Hematopoietic multipotent progenitor cell treated with erythropoietin and hydrocortisone succinate and interleukin-3 and kit ligand, for 6 days (in vitro differentiated cells): ENCODE measurements at places on chromosomes 1 and 21.

DNA sequence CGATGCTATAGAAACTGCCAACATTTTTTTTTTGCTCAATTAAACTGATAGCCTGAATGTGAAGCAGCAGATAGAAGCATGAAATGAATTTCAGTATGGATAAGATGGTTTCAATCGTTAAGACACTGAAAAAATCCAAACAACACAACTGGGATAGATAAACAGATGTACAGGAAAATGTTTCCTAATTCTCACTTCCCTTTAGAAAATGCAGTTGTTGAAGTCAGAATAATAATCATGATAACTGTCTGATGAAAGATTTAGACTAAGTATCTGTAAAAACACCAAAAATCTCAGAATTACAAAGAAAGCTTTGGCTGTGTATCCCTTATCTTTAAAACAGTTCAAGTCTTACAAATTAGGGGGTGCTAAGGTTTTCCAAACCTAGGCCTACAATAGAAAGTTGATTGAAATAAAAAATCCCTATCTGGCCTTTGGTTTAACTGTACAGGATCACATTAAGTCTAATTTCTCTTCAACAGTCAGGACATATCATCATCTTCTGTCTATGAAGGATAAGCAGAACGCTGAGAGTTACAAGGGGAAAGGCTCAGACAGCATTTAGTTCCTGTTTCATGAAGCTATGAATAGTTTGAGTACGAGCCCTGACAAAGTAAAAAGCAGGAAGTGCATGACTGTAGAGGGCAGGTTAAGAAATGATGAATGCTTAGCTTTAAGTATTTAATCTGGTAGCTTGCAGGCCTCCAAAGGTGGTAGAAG, 203.2 kb downstream of the APP start:
- DNase-seq = peak; percentile 64

- peak; percentile 16 for DNase-seq
These were observed 393 bp downstream of the LYSMD1 start for GRCh38 chr1:151165281-151165737.

GRCh38 chr1:86846164-86846647, 67.7 kb downstream of the SELENOF start:
- DNase-seq = no peak

- no peak for DNase-seq
These were observed 1.4 kb downstream of the SLFNL1 start for GRCh38 chr1:41020109-41020576.

GRCh38 chr1:74246315-74246714, 11.1 kb downstream of the TNNI3K start:
- DNase-seq = no peak

DNA sequence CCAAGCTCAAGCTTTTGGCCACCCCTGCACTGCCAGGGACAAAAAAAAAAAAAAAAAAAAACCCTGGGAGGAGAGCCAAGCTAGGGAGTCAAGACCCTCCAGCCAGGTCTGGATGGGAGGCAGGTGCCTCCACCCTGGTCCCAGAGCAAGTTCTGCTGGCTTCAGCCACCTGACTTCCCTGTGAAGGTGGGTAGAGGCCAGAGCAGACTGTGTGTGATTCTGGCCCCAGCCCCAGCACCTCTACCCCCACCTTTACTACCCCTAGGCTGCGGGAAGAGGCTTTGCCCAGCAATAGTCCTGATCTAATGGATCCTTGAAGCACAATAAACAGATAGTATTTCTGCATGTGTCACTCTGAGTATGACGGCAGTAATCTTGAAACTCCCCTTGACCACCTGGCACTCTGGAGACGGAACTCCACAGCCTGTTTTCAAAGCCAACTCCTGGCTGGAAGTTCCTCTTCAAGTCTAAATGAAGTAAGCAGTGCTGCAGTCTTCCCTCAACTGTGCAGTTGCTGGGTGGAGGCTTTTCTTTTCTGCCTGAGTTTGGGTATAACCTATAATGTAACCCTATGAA, 9.8 kb downstream of the PDZK1IP1 start:
- no peak for DNase-seq

DNA sequence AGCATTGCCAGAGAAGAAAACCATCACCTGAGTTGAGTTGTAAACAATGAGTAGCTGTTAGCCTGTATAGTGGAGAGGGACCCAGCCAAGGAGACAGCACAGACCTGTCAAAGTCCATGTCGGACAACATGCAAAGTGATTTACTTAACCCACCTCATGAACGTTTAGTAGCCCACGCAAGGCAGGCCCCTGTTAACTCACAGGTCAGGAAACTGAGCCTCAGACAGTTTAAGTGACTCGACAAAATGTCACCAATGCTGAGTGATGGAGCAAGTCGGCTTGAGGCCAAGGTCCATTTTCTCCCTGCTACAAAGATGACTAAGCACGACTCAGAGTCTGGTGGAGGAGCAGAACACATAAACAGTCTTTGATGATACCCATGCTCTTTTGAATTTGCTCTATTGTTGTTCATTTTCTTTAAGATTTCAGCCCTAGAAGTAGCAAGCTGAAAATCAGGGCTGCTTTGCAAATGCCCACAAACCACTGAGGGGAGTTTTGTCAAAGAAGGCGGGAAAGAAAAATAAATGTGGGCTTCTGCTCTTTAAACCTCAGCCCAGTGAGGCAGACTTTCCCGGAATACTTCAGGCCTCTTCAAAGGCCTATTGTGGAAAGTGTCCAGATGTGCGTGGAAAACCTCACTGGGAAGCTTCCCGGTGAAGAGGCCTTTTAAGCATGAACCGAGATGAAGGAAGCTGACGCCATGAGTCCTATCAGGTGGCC, 83.8 kb upstream of the HOOK1 start:
- DNase-seq = peak; percentile 51

DNA sequence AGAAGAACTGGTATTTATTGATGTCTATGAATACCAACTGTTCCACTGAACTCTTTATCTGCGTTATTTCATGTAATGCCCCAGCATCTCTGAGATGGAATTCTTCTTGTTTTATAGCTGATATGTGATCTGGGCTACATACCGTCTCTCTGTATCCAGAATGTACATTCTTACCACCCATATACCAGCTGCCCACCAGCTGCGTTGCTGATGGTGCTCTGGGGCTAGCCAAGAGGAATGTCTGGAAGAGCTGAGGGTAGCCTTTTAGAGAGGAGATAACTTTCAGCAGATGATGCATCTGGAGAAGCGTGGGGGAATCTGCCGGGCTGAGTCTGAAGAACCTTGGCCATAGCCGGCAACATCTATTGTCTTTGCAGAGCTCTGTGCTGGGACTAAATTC, 137.5 kb downstream of the RYR2 start:
- no peak for DNase-seq

- no peak for DNase-seq
These were observed 118.4 kb downstream of the CRYAA start for GRCh38 chr21:43287111-43287760.

GRCh38 chr1:86468501-86468977, at the start of gene CLCA1:
TSS of gene CLCA1 (plus strand) at chr1:86468927. CDS start at chr1:86468972, 45 bp downstream.
- no peak for DNase-seq

DNA sequence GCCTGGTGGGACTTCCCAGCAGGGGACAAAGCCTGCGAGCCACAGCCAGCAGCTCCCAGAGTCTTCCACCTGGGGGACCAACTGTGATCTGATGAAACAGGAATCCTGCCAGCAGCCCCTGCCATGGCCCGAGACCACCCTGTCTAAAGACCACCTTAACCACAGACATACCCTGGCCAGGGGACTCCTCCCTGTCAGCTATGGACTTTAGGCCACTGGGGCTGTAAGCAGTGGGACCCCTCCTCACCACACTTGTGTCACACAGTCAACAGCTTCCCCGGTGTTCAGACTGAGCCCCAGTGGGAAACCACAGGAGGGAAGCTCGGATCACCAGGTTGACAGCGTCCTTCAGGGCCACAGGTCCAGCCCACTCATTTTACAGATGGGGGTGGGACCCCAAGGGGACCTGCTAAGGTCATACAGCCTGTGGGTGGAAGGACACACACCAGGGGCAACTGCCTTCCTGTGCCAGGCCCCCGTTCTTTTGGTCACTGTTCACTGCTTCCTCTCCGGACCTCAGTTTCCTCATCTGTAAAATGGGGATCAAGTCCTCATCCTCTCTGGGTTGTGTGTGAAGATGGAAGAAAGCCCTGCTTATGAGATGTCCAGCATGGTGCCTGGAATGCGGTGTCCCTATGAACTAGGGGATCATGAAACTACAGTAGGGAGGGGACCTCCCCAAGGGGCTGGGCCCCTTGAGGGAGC, 11.4 kb downstream of the EPHA2 start:
- DNase-seq = no peak

DNA sequence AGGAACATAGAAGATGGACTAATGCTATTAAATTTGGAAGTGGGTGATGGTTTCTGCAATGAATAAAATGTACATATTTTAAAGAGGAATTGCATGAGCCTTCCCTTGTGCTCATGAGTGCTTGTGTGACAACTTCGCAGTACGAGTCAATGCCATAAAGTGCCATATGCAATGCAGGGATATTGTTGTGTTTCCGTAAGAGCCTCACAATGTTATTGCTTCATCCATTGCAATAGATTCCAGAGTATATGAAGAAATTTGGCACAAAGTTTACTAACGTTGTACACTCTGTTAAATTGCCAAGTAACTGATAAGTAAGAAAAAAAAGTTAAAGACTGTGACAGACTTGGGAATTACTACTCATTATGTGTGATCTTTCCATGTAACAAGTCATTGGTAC, 22.3 kb downstream of the BTG3 start:
- DNase-seq = peak; percentile 6

GRCh38 chr1:168875831-168876230, 146.8 kb upstream of the DPT start:
- DNase-seq = no peak

DNA sequence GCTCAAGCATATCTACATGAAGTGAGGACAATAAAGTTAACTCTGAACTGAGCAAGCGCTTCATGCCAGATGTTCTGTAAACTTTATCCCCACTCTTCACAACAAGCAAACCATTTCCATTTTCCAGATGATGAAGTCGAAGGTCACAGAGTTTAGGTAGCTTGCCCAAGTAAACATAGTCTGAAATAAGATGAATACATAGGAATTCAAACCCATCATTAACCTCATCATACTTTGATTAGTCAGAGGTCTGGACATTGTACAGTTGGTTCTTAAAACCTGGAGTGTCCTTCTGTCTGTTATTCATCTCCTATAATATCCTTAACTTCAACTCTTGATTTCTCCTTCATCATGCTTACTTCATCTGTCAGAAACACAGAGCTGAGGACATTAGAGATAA, 180.3 kb upstream of the C8B start:
- DNase-seq = no peak
